ENCODE measurements at places on chromosomes 13 and 19. TPM values are rescaled to one million over a fixed set of nuclear protein-coding genes. Genes with fewer than 3 reads are reported as not detected.

- DNase-seq = peak; percentile 32
Measured at GRCh38 chr19:4233282-4233853, 4.0 kb downstream of the EBI3 start.

- DNase-seq = no peak
Measured at GRCh38 chr13:42221121-42221765, 50.7 kb upstream of the AKAP11 start.

GRCh38 chr13:95325485-95325884, 24.2 kb upstream of the ABCC4 start:
- no peak for DNase-seq

GRCh38 chr13:75904012-75904411, 267.9 kb downstream of the LMO7 start:
- no peak for DNase-seq

- no peak for DNase-seq
Measured at GRCh38 chr13:23999424-23999823, 102.1 kb upstream of the C1QTNF9B start.

DNA sequence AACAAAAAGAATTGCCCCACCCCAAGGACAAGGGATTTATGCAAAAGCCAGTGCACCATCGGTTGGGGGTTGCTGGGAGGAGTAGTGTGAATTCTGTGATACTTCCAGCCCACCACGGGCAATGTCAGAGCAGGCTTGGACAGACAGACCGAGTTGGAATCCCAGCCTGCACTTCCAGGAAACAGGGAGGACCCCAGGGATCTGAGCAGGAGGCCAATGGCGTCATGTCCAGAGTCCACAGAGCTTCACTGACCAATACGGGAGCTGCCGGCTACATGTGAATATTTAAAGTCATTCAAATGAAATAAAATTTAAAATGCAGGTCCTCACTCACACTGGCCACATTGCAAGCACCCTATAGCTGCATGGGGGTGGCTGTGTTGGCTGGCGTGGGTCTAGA, 10.9 kb downstream of the ZNRF4 start:
- no peak for DNase-seq

- DNase-seq = no peak
Measured at GRCh38 chr19:54355675-54356074, 9.1 kb downstream of the LAIR1 start.

GRCh38 chr13:99342723-99343315, 35.6 kb upstream of the GPR183 start:
- no peak for DNase-seq

DNA sequence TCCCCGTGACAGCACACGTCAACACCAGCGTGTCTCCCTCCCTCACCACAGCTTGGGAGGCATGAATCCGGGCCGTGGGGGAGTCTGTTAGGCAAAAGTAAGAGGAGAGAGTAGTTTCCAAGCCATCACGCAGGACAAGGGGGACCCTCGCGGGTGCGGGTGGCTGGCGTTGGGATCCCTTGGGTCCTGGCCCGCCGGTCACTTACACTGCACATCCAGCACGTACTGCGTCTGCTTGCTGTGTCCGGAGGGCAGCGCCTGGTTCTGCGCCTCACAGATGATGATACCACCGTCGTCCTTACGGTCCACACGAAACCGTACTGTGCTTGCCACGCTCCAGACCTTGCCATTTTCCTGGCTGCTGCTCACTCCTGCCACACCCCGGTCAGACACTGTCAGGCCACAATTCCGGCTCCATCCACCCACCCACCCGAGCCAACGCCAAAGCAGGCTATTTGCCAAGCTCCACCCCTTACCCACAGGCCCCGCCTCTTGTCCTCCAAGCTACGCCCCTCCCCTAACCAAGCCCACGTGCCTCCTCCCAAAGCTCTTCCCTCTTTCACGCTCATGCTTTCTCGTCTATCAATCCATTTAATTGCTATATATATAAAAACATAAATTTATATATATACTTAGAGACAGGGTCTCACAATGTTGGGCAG, 6.6 kb upstream of the ZNF428 start:
- no peak for DNase-seq

- DNase-seq = no peak
Measured at GRCh38 chr13:79799059-79799867, 318.3 kb downstream of the NDFIP2 start.

The LENG9 gene
- total RNA-seq = 0.64 TPM

The ZNF682 gene
- total RNA-seq = 2.1 TPM

The TBXA2R gene
- 1.6 TPM for total RNA-seq

The CRX gene
- total RNA-seq = not detected

The NDFIP2 gene
- total RNA-seq = 22.8 TPM

The CYP4F2 gene
- 3.8 TPM for total RNA-seq

Measured in H4 (cell line).